ENCODE measurements at places on chromosomes 16 and 17.

GRCh38 chr16:8645141-8645521, 23.6 kb downstream of the METTL22 start:
- no peaks in the 10 kb centered on the region for H3K27me3 ChIP-seq
- H3K36me3 ChIP-seq: peaks cover 7% of the 10 kb centered on the region
- DNase-seq: no peak
- H3K4me1 ChIP-seq: no peaks in the 10 kb centered on the region
- no peak overlapping the region for H3K4me3 ChIP-seq

- no peaks in the 10 kb centered on the region for H3K27me3 ChIP-seq
- no peak for DNase-seq
- no peaks in the 10 kb centered on the region for H3K36me3 ChIP-seq
- no peak overlapping the region for H3K4me3 ChIP-seq
- no peak overlapping the region for H3K27ac ChIP-seq
Observed at GRCh38 chr17:61444831-61445230, 7.4 kb upstream of the TBX4 start.

DNA sequence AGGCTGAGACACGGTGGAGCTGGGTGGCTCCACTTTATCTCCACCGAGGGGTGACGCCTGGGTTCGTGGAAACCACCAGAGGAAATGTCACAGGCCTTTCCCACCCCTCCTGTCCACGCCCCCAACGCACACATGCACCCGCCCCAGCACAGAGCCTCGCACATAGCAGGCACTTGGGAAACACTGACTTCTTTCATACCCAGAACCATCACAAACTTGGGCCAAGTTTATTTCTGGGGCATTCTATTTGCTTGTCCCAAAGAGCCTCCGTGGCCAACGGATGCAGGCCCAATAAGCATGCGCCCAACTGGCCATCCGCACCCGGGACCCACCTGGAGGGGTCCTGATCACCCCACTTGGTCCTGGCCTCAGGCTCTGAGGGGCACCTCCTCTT, 3.3 kb downstream of the BCAR1 start:
- DNase-seq: no peak
- H3K36me3 ChIP-seq: no peaks in the 10 kb centered on the region
- no peak overlapping the region for H3K27ac ChIP-seq

- no peak overlapping the region for H3K4me3 ChIP-seq
- H3K4me1 ChIP-seq: no peaks in the 10 kb centered on the region
- no peak overlapping the region for H3K27ac ChIP-seq
- no peak for DNase-seq
Observed at GRCh38 chr16:17330044-17330443, 140.7 kb downstream of the XYLT1 start.

DNA sequence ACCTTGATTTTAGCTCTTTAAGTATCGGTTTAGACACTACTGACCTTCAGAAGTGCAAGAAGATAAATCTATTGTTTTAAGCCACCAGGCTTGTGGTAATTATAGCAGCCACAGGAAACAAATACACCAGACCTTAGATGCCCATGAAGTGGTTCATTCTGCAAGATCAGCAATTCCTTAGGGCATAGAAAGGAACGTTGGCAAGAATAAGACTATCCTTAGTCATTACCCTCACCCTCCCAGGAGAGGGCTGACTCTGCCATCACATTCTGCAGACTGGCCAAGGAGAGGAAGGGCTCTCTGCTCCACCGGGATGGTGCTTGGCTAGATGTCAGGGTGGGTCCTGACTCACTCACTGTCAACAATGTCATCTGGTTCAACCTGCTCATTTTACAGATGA, 14.1 kb upstream of the NDEL1 start:
- H3K4me3 ChIP-seq: peak overlapping the region; percentile 21
- H3K36me3 ChIP-seq: no peaks in the 10 kb centered on the region
- H3K4me1 ChIP-seq: peaks cover 19% of the 10 kb centered on the region
- H3K27me3 ChIP-seq: no peaks in the 10 kb centered on the region
- peak; percentile 80 for DNase-seq
- peak overlapping the region; percentile 50 for H3K27ac ChIP-seq

DNA sequence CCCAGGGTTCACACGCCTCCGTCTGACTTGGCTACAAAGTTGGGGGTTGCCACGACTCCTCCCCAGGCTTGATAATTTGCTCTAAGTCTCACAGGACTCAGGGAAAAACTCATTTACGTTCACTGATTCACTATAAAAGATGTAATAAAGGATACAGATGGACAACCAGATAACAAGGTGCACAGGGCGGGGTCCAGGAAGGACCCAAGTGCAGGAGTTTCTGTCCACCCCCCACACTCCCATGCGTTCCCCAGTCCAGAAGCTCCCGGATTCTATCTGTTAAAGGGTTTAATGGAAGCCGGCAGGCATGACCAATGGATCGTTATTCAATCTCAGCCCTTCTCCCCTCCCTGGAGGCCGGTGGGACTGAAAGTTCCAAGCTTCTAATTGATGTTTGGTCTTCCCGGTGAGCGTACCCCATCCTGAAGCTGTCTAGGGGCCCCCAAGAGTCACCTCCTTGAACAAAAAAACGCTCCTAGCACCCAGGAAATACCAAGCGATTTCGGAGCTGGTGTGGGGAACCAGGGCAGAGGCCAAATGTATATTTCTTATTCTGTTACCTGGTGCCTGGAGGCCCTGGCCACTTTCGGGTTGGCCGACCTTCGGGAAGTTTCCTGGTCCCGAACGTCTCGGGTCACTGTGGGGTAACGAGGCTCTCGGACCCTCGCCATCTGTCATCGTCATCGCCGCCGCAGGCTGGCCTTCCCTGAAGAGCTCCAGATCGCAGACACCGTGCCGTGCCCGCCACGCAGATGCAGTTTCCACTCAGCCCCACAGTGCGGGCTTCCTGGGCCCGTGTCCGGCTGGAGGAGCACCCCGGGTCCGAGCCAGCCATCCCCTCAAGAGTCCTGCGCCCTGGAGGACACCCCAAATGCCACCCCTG, 13.5 kb upstream of the METRNL start:
- peaks cover 90% of the 10 kb centered on the region for H3K27me3 ChIP-seq
- no peak overlapping the region for H3K27ac ChIP-seq
- H3K4me1 ChIP-seq: no peaks in the 10 kb centered on the region
- no peak for DNase-seq

DNA sequence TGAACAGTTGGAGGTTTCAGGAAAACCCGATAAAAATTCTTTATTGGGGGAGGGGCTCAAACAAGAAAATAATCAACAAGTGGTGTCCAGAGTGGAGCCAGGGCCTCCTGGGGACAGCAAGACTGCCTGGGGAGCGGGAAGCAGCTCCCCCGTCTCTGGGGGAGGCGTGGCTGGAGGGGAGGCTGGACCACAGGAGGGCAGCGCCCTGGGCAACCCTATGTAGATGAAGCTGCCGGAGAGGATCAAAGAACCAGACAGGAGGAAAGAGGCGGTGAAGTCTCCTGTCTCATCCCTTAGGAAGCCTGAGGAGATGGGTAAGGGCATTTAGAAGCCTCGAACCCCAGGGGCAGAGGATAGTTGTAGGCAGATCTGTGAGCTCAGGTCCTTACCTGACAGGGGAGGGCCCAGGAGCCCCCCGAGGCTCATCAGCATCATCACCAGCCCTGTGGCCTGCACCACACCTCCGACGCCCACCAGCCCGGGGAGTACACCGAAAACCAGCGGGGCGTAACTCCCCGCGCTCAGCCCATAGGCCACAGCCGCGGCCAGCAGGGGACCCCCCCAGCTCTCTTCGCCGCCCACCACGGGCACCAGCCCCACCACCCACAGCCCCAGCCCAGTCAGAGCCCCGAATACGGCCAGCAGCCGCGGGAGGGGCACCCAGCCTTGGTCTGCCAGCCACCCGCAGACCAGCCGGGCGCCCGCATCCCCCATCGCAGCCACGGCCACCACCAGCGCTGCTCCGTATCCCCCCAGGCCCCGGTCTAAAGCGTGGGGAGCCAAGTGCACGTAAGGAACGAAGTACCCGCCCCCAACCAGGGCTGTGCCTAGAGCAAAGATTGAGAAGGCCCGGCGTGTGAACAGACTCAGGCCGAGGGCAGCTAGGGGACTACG, 2.0 kb downstream of the SLC16A11 start:
- H3K36me3 ChIP-seq: no peaks in the 10 kb centered on the region
- peaks cover 45% of the 10 kb centered on the region for H3K27me3 ChIP-seq
- 0 out of 2 replicates have a peak, but pooled peaks cover 10% of the 10 kb centered on the region for H3K4me1 ChIP-seq
- no peak overlapping the region for H3K27ac ChIP-seq

- no peaks in the 10 kb centered on the region for H3K27me3 ChIP-seq
- no peaks in the 10 kb centered on the region for H3K4me1 ChIP-seq
- DNase-seq: no peak
Observed at GRCh38 chr16:64654178-64654577, 467.7 kb downstream of the CDH11 start.

- DNase-seq: peak; percentile 41
- no peaks in the 10 kb centered on the region for H3K4me1 ChIP-seq
Observed at GRCh38 chr17:41486809-41487530, 2.7 kb downstream of the KRT36 start.
